ENCODE measurements at places on chromosomes 4 and X.

- no peak for DNase-seq
Observed at GRCh38 chr4:137535718-137536117, 3.4 kb upstream of the PCDH18 start.

- no peak for DNase-seq
Observed at GRCh38 chr4:7842384-7843279, 97.0 kb downstream of the AFAP1 start.

GRCh38 chr4:36242629-36243354 lies 1.5 kb downstream of the ARAP2 start:
- DNase-seq, result no peak

DNA sequence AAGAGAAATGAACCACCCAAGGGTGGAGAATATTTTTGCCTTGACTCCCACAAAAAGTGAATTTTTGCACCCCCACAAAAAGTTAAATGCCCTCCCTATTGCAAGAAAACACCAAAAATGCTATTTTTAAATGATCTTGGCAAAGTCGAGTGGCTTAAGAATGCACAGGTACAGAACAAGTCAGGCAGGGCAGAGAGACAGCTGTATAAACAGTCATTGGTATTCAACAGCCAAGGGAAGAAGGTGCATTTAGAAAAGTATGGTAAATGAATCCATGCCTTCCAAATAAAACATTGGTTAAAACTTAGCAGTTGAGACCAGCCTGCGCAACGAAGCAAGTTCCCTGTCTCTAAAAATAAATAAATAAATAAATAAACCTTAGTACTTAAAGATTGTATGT lies 169.3 kb downstream of the CHIC2 start:
- DNase-seq, result peak; percentile 41

GRCh38 chr4:1851575-1852410 lies 4.2 kb downstream of the LETM1 start:
- DNase-seq, result no peak

DNA sequence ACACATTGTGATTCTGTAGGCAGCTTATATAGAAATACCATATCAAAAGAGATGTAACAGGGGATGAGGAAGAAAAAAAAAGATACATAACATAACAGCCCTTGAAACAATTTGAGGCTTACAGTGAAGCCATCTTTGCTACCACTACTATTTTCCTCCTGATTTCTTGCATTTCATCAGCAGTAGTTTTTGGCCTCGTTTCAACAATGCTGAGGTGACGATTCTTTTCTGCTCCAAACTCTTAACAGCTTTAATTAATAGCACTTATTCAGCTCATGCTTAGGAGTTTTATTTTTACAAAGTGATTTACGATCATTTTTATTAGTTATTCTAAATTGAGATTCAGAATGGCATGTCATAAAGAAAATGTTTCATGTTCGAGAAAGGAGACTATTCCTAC lies 163.2 kb downstream of the DCK start:
- DNase-seq, result no peak

DNA sequence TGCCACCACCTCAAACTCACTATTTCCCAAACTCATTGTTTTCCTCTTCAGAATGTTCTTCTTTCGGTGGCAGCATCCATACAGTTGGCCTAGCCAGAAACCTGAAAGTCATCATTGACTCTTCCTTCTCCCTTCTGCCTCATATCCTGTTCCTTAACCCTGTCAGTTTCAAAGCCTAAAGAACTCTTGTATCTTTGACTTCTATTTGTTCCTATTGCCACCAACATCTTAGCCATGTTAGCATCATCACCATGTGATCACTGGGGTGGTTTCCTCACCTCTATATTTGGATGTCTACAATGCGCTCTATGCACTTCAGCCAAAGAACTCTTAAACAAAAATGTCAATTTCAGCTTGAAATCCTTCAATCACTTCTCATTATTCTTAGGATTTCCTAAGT lies 29.0 kb downstream of the DDX60L start:
- no peak for DNase-seq

- no peak for DNase-seq
Observed at GRCh38 chrX:129115104-129115503, 408.2 kb downstream of the SMARCA1 start.

GRCh38 chrX:38570396-38570795 lies 9.1 kb downstream of the TSPAN7 start:
- DNase-seq, result no peak

DNA sequence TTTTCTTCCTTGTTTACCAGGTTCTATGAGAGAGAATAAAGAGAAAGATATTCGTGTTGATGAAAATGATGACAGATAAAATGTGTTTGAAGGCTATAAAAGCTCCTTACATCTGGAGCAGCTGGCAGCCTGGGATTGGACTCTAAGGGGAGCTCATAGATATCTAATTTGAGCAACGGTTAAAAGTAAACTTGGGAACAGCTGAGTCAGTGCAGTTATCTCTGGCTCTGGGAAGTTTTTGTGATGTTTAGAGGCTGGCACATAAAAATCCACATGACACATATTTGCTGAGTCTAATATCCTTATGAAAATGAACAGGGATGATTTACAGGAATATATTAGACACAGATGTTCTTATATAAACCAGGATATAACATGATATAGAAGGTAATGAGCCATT lies 331.8 kb upstream of the TENM3 start:
- no peak for DNase-seq

DNA sequence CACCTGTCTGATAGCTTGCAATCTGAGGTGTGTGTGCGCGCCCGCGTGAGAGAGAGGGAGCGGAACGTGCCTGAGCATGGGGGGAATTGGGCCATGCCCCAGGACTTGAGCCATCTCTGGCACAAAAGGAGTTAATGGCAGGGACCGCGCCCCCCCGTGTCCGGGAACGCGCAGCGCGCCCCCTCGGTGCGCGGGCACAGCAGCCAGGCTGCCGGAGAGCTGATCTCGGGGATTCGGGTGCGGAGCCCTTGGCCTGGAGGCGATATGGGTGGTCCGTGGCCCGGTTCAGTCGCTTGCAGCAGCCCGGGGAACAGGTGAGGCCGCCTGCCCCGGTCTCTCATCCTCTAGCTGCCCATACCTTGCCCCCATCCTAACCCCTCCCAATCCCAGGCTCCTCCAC lies at the start of gene NLGN3:
NLGN3 (plus strand) TSS at position 191 of the 400 bp plus-strand sequence. CDS start 2,909 bp downstream, outside the sequence.
- no peak for DNase-seq

DNA sequence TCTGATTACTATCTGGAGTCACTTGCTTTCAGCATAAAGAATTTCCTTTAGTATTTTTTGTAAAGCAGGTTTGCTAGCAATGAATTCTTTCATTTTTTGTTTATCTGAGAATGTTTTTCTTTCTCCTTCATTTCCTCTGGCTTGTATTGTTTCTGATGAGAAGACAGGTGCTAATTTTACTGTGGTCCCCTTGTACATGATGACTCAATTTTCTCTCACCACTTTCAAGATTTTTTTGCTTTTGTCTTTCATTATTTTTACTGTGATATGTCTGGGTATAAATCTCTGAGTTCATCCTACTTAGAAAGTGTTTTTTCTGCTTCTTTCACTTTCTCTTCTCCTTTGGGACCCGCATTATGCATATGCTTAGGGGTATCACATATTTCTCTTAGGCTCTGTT lies 62.6 kb downstream of the PKD2 start:
- DNase-seq, result no peak

- peak; percentile 54 for DNase-seq
Observed at GRCh38 chr4:81314196-81314896, 99.3 kb upstream of the PRKG2 start.

GRCh38 chrX:45766981-45767501 lies 566.4 kb upstream of the DIPK2B start:
- no peak for DNase-seq

DNA sequence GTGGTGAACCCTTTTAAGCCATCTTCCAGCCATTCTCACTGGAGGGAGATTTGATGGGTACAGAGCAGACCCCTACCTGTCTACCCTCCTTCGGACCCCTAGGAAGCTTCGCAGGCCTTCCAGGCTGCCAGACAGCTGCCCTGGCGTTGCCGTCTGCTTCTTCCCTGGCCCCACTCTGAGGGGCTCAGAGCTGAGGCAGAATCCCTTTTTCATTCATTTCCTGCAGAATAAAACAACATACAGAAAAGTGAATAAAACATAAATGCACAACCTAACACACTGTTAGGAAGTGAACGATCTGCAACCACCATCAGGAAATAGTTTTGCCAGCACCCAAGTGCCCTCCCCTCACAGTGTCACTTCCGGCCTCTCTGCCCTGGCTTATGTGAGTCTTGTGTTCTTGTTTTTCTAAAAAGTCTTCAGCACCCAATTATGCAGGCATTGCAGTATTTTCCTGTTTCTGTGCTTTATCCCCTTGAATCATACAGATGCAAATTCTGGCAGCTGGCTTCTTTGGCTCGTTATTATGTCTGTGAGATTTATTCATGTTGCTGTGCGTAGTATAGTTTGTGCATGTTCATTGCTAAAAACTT lies 5.6 kb upstream of the ADD1 start:
- DNase-seq, result no peak

DNA sequence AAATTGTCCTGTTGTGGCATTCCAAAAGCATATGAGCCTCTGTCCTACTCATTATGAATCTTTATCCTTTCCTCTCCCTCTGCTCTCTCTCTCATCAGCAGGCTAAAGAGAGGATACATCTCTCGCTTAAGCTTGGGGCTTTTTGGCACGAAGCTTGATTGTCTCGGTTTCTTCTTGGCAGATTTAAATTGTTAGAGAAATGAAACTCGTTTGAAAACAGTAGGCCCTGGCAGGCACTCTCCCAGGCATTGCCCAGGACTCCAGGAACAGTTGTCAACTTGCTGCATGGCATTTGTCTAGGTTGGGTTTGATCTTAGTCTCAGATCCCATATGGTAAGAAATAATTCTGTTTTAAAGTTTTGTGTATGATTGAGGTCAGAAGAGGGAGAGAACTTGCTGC lies 35.5 kb downstream of the NAA11 start:
- DNase-seq, result no peak

GRCh38 chr4:122086338-122087065 lies 65.6 kb upstream of the BLTP1 start:
- peak; percentile 5 for DNase-seq

GRCh38 chrX:152892999-152893891 lies 4.6 kb upstream of the ZNF185 start:
- DNase-seq, result no peak

- DNase-seq, result no peak
Observed at GRCh38 chr4:119040694-119041185, 94.9 kb upstream of the MYOZ2 start.

DNA sequence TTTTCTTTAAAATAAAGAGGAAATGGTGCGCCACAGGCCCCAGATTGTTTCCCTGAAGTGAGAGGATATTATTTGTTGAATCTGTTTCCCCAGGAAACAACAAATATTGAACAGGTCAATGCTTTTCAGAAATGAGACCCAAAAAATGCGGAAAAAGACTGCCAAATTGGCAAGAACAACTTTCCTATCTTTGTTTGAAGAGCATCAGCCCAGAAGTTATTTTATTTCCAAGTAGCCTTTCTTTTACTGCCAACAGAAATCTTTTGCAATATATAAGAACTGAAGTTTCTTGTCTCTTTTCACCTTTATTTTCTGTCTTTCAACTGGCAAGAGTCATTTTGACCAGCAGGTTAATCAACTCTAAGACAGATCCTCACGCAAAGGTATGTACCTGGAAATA lies at the start of gene SMR3A:
SMR3A (plus strand) TSS at position 301 of the 400 bp plus-strand sequence. CDS start 1,356 bp downstream, outside the sequence.
- no peak for DNase-seq

- peak; percentile 6 for DNase-seq
Observed at GRCh38 chr4:106898621-106899230, 137.4 kb downstream of the DKK2 start.

- DNase-seq, result no peak
Observed at GRCh38 chr4:114734594-114734993, 136.0 kb downstream of the UGT8 start.

- DNase-seq, result no peak
Observed at GRCh38 chr4:95742179-95742578, 97.7 kb upstream of the PDHA2 start.

DNA sequence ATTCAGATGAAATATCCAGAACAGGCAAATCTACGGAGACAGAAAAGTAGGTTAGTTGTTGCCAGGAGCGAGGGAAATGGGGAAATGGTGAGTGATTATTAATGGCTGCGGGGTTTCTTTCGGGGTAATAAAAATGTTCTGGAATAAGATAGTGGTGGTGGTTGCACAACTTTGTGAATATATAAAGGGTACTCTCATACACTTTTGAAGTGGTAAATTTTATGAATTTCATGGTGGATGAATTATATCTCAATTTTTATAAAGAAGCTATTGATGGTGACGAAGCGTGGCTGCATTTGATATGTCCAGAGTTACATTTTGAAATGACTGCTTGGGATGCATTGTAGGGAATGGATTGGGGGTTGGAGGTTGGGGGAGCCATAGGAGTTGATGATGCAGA lies 16.3 kb downstream of the FAM47E start:
- no peak for DNase-seq

DNA sequence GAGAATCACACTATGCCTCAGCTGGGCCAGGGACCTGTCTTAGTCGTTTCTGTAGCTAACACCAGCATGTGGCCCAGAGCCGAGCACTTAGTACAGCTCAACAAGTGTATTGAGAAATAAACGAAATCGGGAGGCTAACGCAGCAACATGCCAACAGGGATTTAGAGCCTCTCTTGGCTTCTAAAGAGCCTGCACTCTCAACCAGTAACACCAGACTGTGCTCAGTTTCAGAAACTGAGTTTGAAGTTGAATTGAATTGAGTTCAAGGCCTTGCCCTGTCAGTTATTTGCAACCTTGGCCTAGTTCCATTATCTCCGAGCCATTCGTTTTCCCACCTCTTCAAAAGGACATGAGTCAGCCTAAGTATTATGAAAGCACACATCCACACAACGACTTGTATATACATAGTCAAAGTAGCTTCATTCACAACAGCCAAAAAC lies 71.3 kb upstream of the LDB2 start:
- no peak for DNase-seq

DNA sequence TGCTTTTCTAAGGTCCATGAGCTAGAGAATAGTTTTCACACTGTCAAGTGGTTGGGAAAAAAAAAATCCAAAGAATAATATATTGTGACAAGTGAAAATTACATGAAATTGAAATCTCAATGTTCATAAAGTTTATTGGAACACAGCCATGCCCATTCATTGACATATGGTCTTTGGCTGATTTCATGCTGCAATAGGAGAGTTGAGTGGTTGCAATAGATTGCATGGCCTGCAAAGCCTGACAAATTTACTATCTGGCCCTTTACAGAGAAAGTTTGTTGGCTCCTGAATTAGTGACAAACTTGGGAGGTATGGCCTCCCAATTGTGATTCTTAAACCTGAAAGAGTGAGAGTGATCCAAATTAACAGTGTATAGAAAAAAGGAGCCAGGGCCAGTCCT lies 115.5 kb upstream of the FAM9C start:
- DNase-seq, result no peak

DNA sequence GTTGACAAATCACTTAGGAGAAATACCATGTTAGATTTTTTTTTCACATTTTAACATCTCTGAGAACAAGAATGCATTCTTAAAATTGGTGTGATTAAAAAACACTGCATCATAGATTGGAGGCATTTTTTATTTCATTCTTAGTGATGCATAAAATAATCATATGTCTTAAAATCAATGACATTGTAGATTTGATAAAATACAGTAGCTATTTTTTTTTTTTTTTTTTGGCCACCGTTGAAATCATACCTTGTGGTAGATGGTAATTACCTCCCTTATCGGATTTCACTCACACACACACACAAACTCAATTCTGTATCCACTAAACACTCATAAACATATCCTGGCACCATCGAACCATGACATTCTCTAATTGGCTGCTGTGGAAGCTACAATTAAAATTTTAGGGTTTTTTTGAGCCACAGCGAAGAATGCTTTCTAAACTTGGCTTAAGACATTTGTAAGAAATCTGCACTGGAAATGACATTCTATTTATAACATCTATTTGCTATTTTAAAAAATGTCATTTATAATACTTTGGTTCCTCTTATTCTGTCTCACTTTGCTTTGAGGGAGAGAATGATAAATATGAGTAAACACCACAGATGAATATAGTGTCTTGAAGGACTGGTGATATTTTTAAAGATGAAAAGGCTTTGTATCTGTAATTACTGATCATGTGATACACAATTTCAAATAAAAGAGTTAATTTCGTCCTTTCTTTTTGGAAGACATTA lies 60.1 kb downstream of the CCSER1 start:
- DNase-seq, result no peak

Measured in NCI-H774 (cell line).